ENCODE measurements at places on chromosomes 6 and 20.

DNA sequence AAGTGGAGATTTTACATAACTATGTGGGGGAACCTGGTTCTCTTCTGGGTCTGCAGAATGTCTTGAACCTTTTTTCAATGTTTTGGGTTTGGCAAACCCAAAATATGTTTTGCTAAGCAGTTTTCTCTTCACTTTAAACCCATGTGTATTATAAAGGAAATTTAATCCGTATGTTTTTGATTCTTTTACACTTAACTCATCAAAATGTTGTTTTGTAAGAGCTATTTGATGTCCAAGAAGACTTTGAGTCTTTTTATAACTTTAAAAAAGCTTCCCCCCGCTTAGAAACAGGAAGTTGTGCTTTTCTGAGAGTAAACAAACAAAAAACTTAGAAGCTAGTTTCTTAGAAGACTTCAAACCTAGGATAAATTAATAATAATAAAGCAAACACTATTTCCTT lies 81.9 kb upstream of the CEP162 start:
- DNase-seq = no peak

- peak; percentile 91 for DNase-seq
Observed at GRCh38 chr6:20402342-20403069, 827 bp downstream of the E2F3 start.

- no peak for DNase-seq
Observed at GRCh38 chr6:150037526-150038201, 12.3 kb upstream of the RAET1L start.

DNA sequence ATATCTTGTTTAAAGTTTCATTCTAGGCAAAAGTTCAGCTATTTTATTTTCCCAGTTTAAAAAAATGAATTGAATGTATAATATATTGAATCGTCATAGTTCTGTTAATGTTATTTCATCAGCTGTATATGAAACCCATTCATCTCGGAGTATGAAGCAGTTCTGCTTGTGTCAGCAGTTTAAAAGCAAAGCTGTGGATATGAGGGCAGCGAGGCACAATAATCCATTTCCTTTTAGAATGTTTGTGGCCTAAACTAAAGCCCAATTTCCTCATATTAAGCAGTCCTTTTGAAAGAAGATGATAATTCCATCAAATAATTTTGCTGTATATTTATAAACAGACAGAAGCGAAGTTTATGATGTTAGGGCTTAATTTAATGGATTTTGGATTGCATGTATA lies 300.1 kb downstream of the SAMD5 start:
- no peak for DNase-seq

GRCh38 chr20:1824181-1824580 lies 71.0 kb upstream of the SIRPA start:
- no peak for DNase-seq

- no peak for DNase-seq
Observed at GRCh38 chr6:127868338-127868737, 32.5 kb downstream of the THEMIS start.

GRCh38 chr20:36506253-36506652 lies 35.1 kb upstream of the MYL9 start:
- DNase-seq = peak; percentile 69

GRCh38 chr20:7214081-7214740 lies 446.7 kb downstream of the BMP2 start:
- no peak for DNase-seq

DNA sequence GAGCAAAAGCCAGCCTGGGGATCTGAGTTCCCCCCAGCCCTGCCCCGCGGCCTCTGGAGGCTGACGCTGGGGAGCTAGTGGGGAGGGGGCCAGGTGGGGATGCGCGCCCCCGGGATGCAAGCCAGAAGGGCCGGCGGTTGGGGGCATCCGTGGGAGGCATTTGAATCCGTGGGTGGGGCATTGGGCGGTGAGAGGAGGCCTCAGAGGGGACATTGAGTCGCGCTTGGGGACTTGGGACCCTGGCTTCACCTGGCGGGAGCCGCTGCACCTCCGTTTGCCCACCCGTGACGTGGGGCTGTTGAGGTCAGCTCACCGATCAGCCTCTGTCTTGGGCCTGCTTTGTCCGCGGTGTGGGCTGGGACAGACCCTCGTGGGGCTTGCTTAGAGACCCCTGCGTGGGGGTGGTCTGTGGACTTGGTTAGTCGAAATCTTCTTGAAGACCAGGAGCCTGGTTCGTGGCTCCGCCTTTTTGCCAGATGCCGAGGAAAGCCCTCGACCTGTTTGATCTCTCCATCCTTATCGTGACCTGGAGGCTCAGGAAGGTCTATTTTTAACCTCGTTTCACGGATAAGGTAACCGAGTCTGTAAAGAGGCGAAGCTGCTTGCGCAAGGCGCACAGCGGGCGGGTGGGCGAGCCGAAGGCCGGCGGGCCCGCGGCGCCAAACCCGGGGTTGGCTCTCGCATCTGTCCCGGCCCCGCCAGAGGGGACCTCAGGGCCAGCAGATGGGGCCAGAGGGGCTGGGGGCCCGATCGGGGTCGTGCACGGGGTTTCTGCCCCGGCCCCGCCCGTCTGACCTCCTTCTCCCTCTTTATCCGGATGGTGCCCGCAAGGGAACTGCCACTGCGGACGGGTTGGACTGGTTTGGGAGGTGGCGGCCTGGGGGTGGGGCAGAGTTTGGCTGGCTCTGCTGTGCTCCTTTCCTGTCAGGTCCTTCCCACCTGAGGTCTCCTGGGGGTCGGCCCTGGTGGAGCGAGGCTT lies 8.3 kb downstream of the FAM110A start:
- no peak for DNase-seq

GRCh38 chr20:60454491-60454890 lies 496.3 kb downstream of the CDH26 start:
- DNase-seq = no peak

DNA sequence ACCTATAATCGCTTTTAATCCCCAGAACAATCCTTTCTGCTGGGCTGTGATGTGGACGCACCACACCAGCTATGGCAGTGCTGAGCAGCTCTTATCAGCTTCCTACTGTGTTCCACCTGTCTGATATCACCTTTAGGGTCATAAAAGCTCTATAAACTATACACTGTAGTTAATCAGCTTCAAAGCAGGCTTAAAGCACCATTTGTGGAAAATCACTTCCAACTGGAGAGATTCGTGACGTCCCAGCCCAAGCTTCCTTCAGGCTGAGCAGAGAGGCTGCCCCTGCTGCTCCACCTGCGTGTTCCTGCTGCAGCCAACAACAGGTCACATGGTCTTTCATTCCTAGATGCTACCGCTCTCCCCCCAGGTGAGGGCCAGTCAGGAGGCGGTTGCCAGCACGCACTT lies 156.5 kb downstream of the SMOC2 start:
- no peak for DNase-seq

- DNase-seq = no peak
Observed at GRCh38 chr6:3739311-3739897, 12.1 kb downstream of the PXDC1 start.

GRCh38 chr6:105609375-105609991 lies 206.6 kb upstream of the PREP start:
- DNase-seq = no peak
